SJCRH30 (cell line): ENCODE measurements at places on chromosomes 5 and 9. TPM values are rescaled to one million over a fixed set of nuclear protein-coding genes. Genes with fewer than 3 reads are reported as not detected.
A peak's percentile ranks its signal among the peaks of the same experiment; 100 is the strongest.

CORO2A gene
- total RNA-seq, result 0.55 and 0.61 TPM in 2 replicates

TERT gene
- not detected in 2 replicates for total RNA-seq

DNA sequence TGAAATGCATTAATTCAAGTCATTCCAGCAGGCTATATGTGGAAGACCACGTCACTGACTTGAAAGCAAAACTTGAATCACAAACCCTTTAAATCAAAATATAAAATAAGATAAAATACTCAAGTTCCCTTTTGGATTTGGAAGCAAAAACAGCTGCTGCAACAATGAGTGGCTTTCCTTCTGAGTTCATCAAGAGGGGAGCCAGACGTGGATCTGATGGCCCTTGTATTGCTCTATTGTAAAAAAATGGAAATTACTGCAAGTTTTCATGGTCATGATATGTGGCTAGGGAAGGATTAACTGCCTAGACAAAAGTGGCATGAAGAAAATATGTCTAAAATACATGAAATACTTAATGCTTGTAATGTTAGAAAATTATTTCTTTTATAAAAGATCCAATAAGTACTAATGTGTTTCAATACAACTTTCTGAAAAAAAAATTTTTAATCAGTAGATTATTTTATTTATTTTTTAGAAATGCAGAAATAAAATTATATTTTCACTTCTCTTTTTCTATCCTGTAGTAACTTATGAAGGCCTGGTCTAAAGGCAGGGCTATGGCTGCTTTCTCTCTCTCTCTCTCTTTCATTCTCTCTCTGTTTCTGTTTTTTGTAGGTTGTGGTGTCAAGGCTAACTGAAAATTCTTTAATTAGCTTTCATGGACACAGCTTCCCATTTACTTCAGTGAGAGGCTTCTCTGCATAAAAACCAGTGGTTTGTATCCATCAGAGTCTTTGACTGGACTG, 24.0 kb downstream of the LIX1 start:
- no peak for DNase-seq

PTGER4 gene
- total RNA-seq, result 7.4 and 9.6 TPM in 2 replicates

- no peak for DNase-seq
Measured at GRCh38 chr5:6493681-6494454, 45.2 kb downstream of the UBE2QL1 start.

ANKRD34B gene
- 2.9 and 3.0 TPM in 2 replicates for total RNA-seq

DNA sequence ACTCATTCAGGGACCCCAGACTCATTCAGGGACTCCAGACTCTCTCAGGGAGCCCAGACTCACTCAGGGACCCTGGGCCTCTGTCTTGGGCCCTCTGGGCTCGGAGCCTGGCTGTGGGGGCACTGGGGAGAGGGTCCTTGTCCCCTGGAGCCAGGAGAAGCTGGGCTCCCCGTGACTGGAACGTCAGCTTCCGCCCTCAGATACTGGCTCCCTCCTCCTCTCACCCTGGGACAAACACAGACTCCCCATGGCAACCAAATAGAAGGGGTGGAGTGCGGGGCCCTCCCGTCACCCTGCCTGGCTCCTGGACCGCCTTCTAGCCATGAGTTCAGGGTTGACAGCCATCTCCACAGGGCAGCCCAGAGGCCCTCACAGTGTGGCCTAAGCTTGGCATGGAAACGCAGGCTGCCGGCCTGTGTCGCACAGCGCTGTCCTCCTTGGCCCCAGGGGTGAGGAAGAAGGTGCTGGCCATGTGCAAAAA, 27.6 kb downstream of the ZDHHC11B start:
- DNase-seq, result no peak

DNA sequence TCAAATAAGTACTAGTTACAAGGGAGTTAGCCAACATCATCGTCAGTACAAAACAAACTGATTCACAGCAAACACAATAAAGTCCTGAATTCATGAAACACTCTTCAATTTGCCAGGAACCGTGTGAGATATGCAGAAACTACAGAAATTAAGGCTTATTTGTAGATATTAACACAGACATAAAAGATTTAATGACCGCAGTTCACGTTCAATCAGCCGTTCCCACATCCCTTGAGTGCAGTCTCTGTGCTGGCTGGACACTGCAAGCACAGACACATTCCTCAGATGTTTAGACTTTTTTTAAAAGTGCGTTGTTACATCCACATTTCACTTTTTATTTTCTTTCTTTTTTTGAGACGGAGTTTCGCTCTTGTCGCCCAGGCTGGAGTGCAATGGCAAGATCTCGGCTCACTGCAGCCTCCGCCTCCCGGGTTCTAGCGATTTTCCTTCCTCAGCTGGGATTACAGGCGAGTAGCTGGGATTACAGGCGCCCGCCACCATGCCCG, 566 bp upstream of the CEP78 start:
- peak; percentile 27 for DNase-seq

S100Z gene
- total RNA-seq, result not detected in 2 replicates

DNA sequence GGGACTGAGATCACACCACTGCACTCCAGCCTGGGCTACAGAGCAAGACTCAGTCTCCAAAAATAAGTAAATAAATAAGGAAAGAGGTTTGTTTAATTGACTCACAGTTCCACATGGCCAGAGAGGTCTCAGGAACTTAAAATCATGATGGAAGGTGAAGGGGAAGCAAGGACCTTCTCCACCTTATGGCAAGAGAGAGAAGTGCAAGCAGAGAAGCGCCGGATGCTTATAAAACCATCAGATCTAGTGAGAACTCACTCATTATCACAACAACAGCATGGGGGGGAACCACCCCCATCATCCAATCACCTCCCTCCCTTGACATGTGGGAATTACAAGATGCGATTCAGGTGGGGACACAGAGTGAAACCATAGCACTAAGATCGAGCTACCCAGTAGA, 22.8 kb upstream of the RGMB start:
- no peak for DNase-seq

DNA sequence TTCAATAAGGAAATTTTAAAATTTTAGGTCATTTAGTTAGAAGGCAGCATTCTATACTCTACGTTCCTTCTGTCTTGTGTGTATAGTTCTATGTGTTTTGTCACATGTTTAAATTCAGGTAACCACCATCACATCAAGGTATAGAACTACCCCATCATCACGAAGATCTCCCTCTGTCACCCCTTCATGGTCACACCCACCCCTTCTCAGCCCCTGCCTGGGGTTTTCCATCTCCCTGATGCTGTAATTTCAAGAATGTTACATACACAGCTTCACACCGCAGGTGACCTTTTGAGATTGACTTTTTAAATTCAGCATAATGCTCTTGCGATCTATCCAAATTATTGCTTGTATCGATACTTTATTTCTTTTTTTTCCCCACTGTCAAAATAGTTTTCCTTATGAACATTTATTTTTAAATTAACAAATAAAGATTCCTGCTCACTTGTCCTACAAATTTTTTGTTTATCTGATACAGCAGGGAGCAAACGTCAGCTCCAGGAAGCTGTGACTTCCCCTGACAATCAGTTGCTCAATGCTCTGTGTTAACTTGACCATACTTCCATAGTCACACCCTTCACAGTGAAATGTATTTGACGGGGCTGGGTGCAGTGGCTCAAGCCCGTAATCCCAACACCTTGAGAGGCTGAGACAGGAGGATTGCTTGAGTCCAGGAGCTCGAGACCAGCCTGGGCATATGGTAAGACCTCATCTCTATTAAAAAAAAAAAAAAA, 10.2 kb downstream of the BTNL8 start:
- DNase-seq, result no peak

TEX48 gene
- total RNA-seq, result not detected in 2 replicates

DNA sequence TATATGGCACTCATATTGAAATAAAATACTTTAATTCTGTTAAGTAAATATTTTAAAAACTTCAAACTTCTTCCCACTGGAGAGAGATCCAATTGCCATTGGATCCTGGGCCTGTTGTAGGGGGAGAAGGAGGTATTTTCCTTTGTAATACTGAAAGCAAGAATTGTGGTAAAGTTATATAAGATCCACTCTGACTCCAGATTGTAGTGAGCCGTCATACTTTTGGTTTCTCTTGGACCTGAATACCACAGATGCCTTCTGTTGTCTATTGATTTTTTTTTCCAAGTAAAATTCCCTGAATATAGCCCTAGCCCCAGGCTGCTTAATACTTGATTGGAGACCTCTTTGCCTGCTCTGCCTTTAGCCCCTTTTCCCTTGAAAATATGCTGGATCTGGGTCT, 86.9 kb downstream of the ATG10 start:
- DNase-seq, result no peak

TMC1 gene
- total RNA-seq, result not detected in 2 replicates

SPINK1 gene
- not detected in 2 replicates for total RNA-seq

DNA sequence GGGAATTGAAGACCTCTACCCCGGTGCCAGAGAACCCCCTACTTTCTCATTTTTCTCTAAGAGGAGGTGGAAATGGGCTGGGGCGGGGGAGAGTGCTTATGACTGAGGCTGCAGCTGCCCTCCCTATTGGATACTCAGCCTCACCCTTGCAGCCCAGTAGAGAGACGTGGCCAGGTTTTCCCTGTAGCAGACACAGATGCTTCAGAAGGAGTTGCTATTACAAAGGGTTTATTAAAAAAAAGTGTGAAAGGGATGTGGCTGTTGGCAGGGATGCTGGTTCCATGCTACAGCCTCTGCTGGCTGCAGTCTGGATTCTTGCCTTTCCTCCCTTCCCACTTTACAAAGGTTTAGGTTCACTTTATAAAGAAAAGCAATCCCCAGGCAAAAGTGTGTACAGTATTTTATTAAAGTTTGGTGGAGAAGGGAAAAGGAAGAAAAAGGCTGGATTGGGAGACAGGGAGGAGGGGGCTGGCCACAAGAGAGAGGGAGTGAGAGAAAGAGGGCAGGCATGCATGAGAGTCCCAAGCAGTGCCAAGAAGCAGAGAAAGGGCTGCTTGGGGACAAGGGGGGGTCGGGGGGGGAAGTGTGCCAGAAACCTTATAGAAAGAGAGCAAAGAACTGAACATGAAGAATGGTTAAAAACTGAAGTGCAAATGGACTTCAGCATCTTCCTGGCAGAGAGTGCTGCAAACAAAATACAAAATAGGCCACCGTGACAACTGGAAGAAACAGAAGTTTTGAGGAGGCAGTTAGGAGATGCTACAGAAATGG, 29.5 kb upstream of the NFIB start:
- DNase-seq, result no peak

GRCh38 chr9:70988551-70988950, 132.9 kb downstream of the TRPM3 start:
- no peak for DNase-seq

PDZD2 gene
- 0.47 and 0.76 TPM in 2 replicates for total RNA-seq

- DNase-seq, result no peak
Measured at GRCh38 chr5:160377651-160378050, 7.2 kb upstream of the C1QTNF2 start.

DNA sequence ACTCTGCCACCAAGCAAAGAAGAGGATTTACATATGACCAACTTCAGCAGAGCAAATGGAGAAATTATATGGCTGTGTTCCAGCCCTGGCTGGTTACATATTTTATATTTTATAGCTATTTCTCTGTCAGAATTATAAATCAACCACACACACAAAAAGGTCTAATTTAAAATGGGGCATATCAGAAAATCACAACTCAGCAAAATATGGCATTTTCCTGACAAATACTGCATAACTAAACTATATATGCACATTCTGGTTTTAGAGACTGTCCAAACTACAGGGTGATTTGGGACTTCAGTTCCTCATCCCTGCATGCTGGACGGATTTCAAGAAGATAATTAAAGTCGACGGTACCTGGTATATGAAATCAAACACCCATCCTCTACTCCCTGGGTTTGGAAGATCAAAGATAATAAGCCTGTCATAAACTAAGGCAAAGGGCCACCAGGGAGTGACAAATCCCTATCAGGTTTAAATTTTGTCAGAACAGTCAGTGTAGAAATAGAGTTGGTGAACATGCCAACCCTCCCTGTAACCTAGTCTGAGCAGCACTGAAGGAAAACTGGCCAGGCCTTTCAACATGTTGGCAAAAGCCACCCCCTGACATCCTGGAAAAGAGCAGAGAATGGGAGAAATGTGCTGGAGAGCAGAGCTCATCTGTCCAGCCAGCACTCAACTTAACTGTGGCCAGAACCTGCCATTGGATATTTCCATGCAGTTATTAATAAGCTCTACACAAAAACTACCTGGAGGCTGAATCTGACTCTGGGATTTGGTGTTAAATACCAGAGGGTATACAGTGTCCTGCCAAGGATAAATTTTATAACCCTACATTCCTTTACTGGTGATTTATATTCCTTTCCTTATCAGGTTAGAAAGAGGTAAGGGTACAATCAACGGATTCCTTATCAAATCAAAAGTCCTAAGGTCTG, 235.7 kb downstream of the ENC1 start:
- DNase-seq, result no peak

- peak; percentile 60 for DNase-seq
Measured at GRCh38 chr9:92807757-92808725, 43.4 kb upstream of the BICD2 start.

- no peak for DNase-seq
Measured at GRCh38 chr9:131628459-131629225, 83.3 kb downstream of the PRRT1B start.

DNA sequence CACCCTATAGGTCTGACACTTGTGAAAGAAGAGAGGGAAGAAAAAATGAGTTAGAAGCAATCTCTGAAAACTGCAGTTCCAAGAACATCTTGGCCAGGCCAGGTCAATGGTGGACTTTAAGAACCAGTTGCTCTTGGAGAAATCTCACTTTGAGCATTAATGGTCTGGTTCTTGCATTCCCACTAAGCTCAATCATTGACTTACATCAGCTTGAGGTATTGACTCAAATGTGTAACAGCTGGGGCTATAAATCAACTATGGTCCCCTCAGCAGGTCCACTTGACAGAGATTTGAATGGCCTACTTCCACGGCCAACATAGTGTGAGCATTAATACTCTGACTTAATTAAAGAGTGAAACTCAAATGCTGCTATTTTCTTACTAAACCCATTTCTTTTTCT, 357.8 kb upstream of the RGMB start:
- no peak for DNase-seq

DNA sequence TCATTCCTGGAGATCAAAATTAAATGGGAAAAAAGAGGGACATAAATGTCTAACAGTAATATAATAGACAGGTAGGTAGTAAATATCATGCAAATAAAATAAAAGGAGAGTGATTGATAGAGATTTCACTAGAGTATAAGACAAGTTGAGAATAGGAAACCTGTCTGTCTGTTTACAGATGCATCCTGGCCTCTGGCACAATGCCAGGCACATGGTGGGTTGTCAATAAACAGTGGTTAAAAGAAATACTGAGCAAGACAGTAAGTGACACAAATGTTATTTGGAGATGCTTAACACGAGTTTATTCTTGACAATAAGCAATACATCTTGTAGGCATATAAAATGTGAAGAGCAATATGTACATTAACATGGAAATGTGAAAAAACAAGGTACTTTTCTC, 33.3 kb downstream of the RICTOR start:
- no peak for DNase-seq
